ENCODE measurements at places on chromosomes 4 and X.

GRCh38 chr4:8326206-8326605 is 56.7 kb downstream of the HTRA3 start:
- DNase-seq = no peak

GRCh38 chrX:68894513-68895340 is 65.9 kb downstream of the EFNB1 start:
- no peak for DNase-seq

- no peak for DNase-seq
Measured at GRCh38 chr4:143626134-143626911, 74.2 kb downstream of the FREM3 start.

- DNase-seq = no peak
Measured at GRCh38 chr4:168853770-168854169, 156.3 kb downstream of the CBR4 start.

GRCh38 chrX:17078031-17078720 is 131.7 kb downstream of the REPS2 start:
- no peak for DNase-seq

DNA sequence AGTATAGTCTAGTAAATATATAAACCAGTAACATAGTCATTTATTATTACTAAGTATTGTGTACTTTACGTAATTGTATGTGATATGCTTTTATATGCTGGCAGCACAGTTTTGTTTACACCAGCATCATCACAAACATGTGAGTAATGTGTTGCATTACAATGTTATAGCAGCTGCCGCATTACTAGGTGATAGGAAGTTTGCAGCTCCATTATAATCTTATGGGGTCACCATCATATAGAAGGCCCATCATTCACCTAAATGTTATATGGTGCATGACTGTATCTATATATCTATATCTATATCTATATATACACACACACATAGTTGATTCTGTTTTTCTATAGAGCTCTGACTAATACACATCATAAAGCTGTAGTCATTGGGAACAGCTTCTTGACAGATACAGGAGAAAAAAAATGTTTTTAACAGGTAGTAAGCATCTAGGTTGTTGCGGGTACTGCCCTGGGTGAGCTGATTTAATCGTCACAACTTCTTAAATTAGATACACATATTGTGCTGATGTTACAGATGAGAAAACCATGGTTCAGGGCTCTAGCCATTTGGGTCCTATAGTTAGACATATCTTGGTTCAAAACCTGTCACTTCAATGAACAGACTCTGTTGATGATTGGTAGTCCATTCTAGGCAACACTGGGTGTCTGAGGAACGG is 77.9 kb downstream of the CLNK start:
- no peak for DNase-seq

DNA sequence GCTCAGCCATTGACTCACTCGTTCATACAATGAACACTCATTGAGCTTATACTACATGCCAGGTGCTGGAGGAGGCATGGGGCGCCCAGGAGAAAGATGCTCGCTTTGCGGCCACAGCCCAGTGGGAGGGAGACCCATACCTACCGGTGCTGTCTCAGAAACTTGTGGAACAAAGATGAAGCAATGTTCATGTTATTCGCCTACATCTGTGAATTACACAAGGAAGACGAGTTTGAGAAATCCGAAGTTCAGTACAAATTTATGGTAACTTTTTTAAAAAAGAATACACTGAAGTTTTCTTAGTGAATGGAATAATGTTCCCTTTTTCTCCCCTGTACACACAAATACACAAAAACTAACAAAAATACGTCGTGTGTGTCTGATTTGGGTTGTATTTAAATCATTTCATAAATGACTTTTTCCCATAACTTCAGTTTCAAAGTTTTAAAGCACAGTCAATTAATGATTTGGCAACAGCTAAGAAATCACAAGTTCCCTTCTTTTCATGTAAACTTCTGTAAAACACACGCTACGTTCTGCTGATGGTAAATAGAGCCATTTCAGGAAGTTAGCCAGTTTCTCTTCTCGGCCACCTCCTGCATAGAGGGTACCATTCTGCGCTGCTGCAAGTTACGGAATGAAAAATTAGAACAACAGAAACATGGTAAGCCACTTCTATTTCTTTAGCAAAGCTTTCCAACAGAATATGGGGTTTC is at the start of gene TLR8:
TSS of gene TLR8 (plus strand) at position 575 of the 716 bp plus-strand sequence. CDS start at position 662, 87 bp downstream.
- no peak for DNase-seq

DNA sequence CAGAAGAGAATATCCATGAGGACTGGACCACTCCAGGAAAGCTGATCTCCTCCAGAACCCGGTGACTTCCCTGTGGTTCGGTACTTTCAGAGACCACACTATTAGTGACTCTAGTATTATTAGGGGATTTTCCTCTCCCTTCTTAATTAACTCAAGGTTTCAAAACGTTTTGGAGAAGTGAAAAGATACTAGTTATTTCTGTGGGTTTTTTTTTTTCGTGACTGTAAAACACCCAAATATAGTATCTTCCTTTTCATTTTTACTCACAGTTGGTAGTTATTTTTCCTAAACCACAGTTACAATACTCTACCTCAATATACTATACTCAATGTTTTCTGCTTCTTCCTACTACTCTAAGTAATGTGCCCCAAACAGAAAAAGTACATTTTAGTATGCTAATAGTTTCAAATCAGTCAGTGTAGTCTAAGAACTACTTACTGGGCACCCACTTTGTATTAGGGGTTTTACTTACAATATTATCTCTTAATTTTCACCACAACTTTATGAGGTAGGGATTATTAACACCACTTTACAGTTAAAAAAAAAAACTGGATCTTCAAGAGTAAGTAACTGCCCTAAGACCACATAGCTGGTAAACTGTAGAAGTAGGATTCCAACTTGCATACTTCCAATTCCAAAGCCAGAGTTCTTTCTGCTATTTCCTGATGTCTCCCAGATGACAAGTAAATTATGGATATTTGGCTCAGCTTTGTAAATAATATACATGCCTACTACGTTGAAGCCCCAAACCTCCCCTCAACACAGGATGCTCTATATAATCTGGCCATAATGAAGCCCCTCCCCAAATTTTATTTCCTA is 45.0 kb downstream of the SLC9A7 start:
- DNase-seq = no peak

- DNase-seq = no peak
Measured at GRCh38 chrX:12844319-12844718, 22.6 kb upstream of the TLR7 start.

- DNase-seq = no peak
Measured at GRCh38 chr4:6123976-6124375, 76.4 kb downstream of the JAKMIP1 start.

DNA sequence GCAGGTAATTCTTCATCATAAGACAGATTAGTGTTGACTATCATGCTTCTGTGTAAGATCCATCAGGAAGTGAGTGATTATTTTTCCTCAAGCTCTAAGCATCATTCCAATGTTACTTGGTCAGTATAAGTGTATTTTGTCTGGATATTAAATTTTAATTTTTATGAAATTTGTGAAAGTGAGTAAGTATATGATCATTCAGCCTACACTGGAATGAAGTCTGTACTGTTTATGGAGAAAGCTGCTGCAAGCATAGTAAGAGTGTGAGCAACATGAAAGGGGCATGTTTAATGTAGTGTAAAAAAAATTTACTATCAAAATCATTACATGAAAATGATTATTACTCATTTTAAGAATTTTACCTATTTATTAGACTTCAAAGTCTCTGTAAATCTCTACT is 84.8 kb downstream of the IL15 start:
- DNase-seq = no peak

DNA sequence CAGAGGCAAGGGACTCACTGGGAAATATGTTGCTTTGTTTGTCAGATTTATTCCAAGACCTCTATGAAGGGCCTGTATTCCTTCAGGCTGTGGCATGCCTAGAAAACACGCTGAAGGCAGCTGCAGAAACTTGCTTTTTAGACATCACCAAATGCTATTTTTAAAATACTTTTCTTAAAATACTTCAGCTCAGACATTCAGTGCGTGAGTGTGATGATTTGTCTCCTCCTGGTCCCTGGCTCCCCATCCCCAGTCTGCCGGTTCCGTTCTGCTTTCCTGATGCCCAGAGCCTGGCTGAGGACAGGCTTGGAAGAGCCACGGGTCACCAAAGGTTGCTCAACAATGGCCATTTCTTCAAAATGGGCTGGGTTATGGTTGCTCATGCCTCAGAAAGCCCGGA is 55.0 kb downstream of the PSAPL1 start:
- DNase-seq = no peak

GRCh38 chrX:12304261-12304660 is 166.0 kb downstream of the FRMPD4 start:
- DNase-seq = no peak

- DNase-seq = no peak
Measured at GRCh38 chr4:124019749-124020549, 623.4 kb downstream of the SPRY1 start.

GRCh38 chrX:129071390-129071789 is 451.9 kb downstream of the SMARCA1 start:
- DNase-seq = no peak

GRCh38 chrX:56746996-56747395 is 18.0 kb downstream of the NBDY start:
- DNase-seq = no peak

GRCh38 chrX:106875151-106875550 is 28.0 kb downstream of the RIPPLY1 start:
- no peak for DNase-seq

DNA sequence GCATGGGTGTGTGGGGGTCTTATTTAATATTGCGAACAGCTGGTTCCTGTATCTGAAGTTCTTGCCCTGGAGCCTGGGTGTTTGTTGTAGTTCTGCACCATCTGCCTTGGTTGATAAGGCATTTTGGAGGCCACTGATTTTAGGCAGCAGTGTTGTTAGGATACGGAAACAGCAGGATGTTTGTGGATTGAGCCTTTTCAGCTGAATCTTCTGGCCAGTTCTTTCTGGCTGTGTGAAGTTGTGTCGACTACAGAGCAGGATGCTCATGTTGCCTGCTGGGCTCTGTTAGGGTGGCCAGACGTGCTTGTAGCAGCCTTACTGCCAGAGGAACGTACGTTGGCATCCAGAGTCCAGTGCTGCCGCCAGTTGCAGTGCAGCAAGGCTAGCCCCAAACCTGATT is 134.2 kb downstream of the PTTG2 start:
- no peak for DNase-seq

DNA sequence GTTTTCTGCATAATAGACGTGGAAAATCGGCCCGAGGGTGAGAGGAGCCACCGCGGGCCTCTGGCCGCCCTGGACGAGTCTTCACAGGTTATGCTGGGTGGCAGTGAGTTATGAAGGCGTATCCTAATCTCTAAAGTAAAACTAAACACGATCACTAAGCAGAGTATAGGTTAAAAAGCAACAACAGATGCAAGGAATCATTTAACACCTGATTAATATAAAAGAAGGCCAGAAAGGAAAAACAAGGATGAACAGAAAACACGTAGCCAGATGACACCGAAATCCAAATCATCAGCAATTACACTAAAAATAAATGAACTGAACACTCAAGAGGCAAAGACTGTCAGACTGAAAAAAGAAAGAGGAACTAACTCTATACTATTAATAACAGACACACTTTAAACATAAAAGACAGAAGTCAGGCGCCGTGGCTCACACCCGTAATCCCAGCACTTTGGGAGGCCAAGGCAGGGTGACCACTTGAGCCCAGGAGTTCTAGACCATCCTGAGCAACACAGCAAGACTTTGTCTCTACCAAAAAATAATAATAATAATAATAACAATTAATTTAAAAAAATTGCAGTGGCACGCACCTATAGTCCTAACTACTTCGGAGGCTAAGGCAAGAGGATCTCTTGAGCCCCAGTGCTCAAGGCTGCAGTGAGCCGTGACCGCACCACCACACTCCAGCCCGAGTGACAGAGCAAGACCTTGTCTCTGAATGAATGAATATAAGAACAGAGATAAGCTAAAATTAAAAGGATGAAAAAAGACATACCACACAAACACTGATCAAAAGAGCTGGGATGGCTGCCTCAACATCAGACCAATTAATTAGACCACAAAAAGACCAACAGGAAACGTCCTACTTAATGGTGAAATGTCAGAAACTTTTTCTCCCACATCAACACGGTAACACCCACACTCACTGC is 30.0 kb downstream of the CTBP1 start:
- DNase-seq = no peak

DNA sequence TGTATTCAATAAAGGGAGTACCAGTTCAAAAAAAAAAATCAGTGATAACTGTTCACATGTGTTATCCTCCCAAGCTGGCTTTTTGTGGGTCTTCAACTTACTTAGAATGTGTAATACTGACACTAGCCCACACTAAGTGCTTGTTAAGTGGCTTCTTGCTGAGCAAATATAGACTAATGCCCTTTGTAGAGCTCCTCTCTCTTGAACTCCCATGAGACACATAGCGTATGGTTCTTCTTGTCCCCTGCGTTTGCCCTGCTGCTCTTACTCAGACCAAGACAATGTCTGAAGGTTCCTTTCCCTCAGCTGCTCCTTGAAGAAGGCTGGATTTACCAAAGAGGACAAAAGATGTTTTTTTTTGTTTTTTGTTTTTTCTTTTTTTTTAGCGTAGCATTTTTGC is 110.9 kb downstream of the FRAS1 start:
- no peak for DNase-seq

- no peak for DNase-seq
Measured at GRCh38 chr4:179596621-179597020, 2154.4 kb upstream of the AGA start.

- no peak for DNase-seq
Measured at GRCh38 chrX:73213734-73214425, 771 bp downstream of the NAP1L2 start.

GRCh38 chr4:16865897-16866283 is 32.6 kb downstream of the LDB2 start:
- no peak for DNase-seq

DNA sequence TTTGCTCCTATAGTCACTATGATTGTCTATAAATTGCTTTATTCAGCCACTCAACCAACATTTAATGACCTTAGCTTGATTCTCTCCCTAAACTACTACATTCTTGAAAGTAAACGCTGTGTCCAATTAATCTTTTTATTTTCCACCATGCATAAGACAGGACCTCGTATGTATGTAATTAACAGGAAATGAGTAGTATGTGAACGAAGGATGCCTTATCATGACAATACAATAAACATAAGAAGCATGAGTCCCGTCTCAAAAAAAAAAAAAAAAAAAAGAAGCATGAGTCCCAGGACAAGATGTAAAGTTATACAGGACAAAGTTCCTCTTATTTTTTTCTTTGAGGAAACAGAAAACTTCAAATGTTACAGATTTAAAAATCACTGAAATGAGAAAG is 92.5 kb downstream of the PPP3CA start:
- no peak for DNase-seq
